ENCODE measurements at places on chromosomes 12 and 14.

GRCh38 chr12:86349196-86349595, 93.0 kb upstream of the MGAT4C start:
- no peak for DNase-seq

DNA sequence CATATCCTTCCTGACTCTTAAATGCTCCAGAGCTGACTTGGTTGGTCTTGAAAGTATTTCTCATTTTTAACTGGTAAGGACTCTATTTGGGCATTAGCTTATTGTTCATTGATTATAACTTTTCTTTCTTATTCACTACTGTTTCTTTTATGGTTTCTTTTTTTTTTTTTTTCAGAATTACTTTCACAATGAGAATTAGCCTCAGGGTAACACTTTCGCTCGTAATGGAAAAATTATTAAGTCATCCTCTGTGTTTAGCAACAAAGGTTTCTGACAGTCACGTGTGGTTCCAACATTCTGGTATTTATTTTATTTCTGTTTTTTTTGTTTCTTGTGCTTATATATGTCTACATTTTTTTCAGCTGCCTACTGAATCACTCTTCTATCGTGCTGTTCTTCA, 80.0 kb downstream of the METTL25 start:
- DNase-seq = no peak

DNA sequence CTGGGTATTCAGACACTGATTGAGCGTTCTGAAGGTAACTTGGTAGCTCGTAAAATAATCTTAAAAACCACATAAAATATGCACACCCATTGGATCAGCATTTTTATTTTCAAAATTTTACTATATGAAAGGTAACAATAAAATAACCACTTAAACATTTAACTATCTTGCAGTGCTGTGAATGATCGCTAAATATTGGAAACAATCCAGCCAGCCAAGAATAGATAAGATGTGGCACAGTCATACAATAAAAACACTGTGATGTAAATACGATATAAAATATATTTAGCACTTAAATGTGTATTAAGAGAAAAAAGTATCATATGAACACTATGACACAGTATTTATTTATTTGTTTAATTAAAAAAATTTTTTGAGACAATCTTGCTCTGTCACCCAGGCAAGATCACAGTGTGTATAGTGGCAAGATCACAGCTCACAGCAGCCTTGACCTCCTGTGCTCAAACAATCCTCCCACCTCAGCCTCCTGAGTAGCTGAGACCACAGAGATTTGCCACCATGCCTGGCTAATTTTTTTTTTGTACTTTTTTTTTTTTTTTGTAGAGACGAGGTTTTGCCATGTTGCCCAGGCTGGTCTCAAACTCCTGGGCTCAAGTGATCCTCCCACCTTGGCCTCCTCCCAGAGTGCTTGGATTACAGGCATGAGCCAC, 39.4 kb downstream of the SDR9C7 start:
- DNase-seq = no peak

DNA sequence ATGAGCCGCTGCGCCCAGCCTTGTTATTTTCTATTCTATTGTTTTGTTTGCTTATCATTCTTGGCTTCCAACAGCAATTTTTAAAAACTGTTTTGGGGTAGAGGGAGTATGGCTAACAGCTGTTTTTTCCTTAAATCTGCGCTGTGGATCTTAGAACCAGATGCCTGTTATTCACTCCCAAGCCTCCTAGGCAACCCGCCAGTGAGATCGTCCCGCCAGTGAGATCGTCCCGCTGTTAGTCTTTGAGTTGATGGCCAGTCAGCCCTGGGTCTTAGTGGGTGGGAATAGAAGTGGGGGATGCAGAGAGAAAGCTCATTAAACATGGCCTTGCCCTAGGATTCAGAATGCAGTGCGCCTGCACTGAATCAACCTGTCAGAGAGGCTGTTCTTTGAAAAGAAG, 67.3 kb upstream of the BICD1 start:
- peak; percentile 52 for DNase-seq

DNA sequence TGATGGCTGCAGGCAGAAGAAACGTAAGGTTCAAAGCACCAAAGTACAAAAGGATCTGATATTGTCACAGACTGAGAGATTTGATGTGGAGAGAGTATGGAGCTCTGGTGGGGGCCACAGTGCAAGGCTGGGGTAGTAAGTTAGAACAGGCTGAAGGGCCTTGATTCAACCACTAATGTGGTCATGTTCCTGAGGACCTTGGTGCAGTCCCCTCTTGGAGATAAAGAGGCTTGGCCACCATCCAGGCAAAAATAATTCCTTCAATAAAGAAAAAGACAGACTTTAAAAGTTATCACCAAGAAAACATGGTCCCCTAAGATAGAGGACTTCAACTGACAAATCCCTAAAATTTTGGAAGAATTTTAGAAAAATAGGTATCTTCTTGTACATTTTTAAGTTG, 17.4 kb downstream of the CAPZA3 start:
- no peak for DNase-seq

GRCh38 chr12:112352921-112353320, 29.3 kb downstream of the HECTD4 start:
- no peak for DNase-seq

DNA sequence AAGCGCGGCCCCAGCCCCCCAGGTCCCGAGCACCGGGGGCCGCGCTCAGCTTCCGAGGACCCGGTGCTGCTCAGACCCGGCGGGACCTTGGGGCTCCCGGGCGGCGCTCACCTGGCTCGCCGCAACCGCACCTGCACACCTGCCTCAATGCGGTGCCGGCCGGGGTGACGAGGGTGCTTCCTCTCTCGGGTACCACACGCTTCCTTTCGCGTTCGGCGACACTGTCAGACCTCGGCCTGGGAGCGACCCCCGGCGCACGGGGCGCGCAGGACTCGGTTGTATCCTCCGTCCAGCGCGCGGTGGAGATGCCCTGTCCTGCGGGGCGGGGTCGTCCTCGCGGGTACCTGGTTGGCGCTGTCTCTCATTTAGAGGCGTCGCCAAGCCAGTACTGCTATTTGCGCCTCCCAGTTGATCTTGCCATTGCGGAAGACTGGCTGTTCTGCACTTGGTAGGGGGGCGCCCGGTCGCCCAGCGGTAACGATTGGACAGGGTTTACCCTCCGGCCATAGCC, 718 bp downstream of the PACS2 start:
- DNase-seq = no peak

DNA sequence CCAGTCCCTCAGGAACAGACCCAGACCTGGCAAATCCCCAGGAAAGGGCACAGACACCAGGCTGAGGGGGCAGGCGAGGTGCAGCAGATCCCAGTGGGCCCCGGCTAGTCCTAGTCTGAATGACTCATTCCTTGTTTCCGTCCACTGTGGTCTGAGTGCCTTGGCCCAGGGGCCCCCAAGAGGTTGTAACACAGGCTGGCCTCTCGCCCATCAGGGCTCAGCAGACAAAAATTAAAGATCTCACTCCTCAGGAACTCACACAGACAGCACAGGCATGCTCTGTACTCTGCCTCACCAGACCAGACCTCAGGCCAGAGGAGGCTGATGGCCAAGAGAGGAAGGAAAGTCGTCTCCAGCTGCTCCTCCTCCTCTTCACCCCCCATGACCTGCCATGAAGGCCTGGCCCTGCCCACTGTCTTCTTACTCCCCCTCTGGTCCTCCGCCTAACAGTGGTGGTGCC, 7.7 kb upstream of the LTBP2 start:
- no peak for DNase-seq

DNA sequence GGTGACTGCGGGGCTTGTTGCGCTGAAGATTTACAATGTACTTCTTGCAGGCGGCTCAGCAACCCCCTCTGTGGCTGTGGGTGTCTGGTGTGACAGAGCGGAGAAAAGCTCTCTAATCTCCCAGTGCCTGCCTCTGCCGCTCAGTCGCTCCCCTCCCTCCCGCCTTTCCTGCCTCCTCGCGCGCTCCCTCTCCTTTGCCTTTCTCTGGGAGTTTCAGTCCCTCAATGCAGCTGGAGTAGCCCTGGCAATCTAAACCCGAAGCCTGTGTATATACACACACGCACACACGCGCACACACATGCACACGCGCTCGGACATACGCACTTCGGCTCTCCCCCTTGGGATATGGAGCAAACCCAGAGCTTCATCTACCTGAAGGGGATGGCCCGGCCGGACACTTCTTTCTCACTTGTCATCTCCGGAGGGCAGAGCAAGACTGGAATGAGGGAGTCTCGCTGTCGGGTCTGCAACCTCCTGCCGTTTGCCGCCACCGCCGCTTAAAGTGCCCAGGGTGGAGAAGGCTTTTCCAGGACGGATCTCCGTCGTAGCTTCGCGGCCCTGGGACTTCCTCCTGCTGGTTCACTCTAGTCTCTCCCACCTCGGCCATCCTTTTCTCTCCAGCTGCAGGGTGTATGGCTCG, 599 bp upstream of the TRHDE start:
- DNase-seq = peak; percentile 33

- peak; percentile 11 for DNase-seq
Observed at GRCh38 chr12:4899364-4899763, 10.3 kb upstream of the KCNA1 start.

GRCh38 chr14:76638841-76639240, 122.4 kb upstream of the VASH1 start:
- DNase-seq = no peak

- no peak for DNase-seq
Observed at GRCh38 chr14:104541905-104542465, 37.6 kb upstream of the C14orf180 start.

GRCh38 chr14:69838881-69839416, 40.3 kb upstream of the SMOC1 start:
- DNase-seq = no peak

- no peak for DNase-seq
Observed at GRCh38 chr14:33570694-33571310, 380.1 kb downstream of the EGLN3 start.

- DNase-seq = no peak
Observed at GRCh38 chr14:52840877-52841276, 49.5 kb upstream of the GNPNAT1 start.

DNA sequence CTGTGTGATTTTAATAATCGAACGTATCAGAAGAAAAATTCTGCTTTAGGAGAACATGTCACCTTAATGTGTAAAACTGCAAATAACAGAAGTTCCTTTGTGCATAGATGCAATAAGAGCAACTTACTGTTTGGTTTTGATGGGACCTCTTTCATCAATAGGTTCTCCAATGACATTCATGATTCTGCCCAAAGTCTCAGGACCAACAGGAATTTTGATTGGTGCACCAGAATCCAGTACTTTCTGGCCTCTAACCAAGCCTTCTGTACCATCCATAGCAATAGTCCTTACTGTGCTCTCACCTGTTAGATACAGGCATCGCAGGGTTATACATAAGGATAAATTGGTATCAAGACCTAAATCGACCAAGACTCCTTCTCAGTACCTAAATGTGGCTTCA, 1.1 kb downstream of the ATP5F1B start:
- no peak for DNase-seq

GRCh38 chr12:22306311-22306710, 28.2 kb downstream of the ST8SIA1 start:
- DNase-seq = no peak

- no peak for DNase-seq
Observed at GRCh38 chr12:98136544-98136943, 378.8 kb upstream of the TMPO start.

GRCh38 chr12:89351489-89352241, 636 bp downstream of the DUSP6 start:
- peak; percentile 33 for DNase-seq

DNA sequence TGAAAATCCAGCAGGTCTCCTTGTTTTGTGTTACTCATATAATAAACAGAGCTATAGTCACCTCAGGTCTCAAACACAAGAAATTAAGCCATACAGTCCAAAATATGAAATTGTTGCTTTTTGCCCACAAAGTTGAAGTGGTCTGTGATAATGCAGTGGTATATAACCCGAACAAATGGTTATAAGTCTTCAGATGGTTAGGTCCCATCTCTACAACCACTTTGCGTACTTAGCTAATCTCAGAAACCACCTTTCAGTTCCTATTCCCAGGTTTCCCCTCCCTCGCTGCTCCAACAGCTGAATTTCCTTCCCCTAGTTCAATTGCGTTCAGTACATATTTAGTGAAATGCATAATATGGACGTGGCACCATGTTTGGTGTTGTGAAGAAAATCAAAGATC, 3.3 kb upstream of the KCNA5 start:
- no peak for DNase-seq

DNA sequence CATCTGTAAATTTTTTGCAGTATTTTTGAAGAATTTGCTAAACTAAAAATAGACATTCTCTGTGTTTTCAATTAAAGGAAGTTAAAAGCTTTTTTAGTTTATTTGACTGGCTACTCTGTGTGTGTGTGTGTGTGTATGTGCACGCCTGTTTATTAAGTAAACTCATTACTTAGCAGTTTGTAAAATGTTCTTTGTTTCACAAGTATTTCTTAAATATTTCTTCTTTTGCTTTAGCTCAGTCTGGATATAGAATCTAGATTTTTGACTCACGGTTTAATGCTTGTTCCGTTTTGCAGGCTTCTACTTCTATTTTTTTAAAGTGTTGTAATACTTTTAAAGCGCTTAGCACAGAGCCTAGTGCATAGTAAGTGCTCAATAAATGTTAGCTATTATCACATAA, 46.5 kb upstream of the KCNMB4 start:
- DNase-seq = no peak

- no peak for DNase-seq
Observed at GRCh38 chr12:103442822-103443221, 52.9 kb downstream of the C12orf42 start.

DNA sequence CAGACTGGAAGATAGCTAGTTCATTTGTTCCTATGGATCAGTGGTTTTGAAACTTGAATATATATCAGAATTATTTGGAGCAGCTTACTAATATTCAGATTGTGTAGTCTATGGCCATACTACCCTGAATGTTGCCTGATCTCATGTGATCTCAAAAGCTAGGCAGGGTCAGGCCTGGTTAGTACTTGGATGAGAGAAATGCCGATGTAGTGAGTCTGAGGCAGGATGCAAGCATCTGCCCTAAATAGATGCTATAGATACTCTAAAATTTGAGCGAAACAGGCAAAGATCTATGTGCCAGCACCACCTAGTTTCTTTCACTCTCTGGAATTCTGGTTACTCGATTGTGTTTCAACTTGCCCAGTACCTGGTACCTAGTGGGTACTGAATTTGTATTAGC, 40.9 kb downstream of the FRMD6 start:
- DNase-seq = no peak

GRCh38 chr14:103868242-103868897, 21.0 kb upstream of the PPP1R13B start:
- DNase-seq = no peak

- no peak for DNase-seq
Observed at GRCh38 chr12:57823131-57823907, 4.8 kb upstream of the AVIL start.

Measured in hindlimb muscle (tissue), 1 donor.